ENCODE measurements at places on chromosomes 7 and 10.

- DNase-seq = no peak
Measured at GRCh38 chr10:372566-372965, 237.3 kb downstream of the ZMYND11 start.

- no peak for DNase-seq
Measured at GRCh38 chr7:123783820-123784219, 35.0 kb upstream of the WASL start.

DNA sequence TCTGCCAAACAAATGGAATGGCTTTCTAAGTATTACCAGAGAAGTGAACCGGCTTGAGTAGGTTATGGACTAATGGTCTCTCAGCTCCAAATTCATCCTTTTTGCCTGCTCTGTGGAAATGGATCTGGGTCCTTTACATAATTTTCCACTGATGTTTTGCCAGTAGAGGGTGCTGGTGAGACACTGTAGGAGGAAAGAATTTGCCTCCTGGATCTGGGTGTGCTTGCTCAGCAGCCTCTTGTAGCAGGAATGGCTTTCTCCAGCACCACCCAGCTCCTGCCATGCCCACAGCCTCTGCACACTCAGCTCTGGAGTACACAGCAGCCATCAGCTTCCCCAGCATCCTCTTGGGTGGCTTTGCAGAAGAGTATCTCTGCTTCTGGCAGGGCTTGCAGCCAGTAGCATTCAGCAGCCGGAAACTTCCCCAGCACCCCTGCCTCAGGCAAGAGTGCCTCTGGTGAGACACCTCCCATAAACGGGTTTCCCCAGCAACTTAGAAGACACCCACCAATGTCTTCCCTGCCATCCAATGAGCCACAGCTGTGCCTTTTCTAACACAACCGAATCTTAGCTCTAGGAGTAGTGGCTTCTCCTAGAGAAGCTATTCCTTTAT is 235.0 kb upstream of the PLPP4 start:
- DNase-seq = peak; percentile 61

- DNase-seq = no peak
Measured at GRCh38 chr10:29859521-29860130, 199.8 kb downstream of the JCAD start.

- no peak for DNase-seq
Measured at GRCh38 chr7:50342616-50343114, 38.1 kb downstream of the IKZF1 start.

- DNase-seq = no peak
Measured at GRCh38 chr10:119162452-119163092, 2.9 kb downstream of the SFXN4 start.

GRCh38 chr7:935164-935873 is 19.2 kb downstream of the ADAP1 start:
- DNase-seq = no peak

- no peak for DNase-seq
Measured at GRCh38 chr10:118925404-118926071, 104.0 kb upstream of the NANOS1 start.
